Germinal center (tissue), 1 donor: ENCODE measurements at places on chromosomes 1 and 21.

DNA sequence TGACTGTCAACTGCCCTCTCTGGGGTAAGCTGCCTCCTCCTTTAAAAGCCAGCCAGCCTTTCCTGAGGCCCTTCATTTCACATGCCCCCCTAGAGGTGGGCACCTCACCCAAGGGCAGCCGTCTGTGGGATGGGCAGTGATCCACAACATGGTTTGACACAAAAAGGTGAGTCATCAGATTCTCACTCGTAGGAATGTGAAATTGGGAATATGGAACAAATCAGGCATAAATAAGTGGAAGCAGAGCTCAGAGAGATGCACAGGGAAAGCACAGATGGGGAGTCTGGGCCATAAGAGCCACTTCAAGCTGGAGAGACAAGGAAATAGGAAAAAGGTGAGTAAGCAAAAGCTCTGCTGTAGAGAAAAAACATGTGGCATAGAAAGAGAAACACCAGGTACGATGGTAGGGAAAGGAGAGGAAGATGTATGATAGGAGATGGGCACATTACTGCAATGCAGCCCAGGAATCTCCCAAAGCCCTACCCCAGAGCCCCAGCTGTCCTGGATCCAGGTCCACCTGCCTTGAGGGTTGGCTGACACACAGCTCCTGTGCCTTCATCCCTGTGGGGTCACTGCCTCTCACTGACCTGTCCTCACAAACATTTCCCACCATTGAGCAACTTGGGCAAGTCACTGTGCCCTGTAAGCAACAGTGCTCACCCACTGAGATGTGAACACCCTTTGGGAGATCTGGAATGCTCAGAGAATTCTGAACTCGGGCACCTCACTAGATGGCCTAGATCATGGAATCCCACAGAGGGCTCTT, 86.6 kb downstream of the ASTN1 start:
- no peak for DNase-seq

GRCh38 chr1:38561725-38562124, 297.8 kb downstream of the RRAGC start:
- DNase-seq: no peak

DNA sequence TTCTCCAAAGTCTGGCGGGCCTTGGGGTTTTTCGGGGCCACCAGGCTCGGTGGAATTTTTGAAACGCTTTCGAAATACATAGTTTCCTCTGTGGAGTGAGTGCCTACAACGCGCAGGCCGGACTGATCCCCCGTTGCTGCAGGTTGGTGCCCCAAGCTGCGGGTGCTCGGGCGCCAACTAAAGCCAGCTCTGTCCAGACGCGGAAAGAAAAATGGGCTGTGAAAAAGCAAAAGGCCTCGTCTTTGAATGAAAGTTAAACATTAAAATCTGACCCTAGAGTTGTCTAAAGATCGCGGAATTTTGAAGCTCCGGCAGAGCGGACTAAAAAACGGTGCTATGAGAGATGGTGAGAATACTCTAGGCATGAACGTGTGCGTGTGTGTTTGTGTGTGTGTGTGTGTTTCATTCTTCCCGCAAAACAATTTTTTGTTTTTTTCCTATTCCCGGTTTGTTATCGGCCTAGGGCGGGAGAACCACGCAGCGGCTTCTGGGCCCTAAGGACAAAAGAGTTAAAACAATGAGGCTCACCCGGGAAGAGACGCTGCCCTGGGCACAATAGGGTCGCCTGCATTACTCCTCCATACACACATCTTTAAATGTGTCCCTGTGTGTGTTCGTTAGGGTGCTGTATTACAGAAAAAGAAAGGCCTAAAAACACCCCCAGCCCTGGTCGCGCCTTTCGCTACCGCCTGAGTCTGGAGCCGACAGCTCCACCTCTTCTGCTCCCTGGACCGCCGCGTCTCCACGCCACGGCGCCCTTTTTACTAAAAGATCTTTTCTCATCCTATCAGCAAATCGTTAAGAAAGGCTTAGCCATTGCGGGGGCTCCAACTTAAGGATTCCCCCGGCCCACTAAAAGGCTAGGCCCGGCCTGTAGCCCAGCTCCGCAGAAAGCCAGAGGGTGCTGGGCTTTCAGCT, 3.2 kb downstream of the TBX15 start:
- no peak for DNase-seq

DNA sequence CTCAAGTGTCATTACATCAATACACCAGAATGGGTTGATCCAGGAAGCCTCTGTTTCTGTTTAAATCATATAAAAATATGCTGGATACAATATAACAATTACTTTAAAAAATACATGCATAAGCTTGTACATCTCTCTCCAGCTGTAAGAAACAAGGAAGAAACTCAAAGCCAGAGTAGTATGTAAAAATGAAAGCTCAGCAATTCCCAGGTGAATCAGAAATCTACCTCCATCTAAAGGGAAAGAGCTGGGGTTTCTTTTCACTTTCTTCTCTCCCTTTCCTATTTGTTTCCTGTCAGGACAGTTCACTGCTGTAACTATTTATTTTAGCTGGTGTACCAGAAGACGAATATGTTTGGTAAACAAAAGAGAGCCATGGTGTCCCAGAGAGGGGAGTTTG, 301.0 kb upstream of the C1orf87 start:
- DNase-seq: no peak
